ENCODE measurements at places on chromosomes 3 and 15.

DNA sequence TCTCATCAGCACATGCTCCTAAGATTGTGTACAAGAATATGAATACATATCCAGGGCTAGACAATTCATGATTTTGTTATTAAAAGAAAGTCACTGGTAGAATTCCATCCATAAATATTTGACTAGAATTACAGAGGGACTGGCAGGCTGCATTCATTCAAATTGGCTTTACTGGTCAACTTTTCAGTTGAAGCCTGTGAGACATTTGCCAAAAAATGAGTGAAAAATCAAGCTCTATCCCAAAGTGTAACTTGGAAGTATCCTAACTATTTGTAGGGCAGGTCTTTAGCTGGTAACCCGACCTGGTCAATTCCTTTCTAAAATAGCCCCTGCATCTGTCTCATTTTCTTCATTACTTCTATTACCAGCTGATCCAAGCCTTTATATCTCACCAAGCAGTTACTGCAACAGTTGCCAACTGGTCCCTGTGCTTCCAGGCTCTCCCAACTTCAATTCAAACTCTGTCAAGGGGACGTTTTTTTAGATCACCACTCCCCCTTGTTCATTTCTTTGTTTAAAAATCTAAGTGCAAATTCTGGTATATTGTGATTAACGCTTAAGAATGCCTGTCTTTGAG, 173.1 kb upstream of the TBL1XR1 start:
- DNase-seq = no peak

GRCh38 chr3:195102609-195103467, 168.1 kb downstream of the XXYLT1 start:
- DNase-seq = no peak

- peak; percentile 61 for DNase-seq
Measured at GRCh38 chr15:65132878-65133547, 595 bp downstream of the PDCD7 start.

GRCh38 chr15:70763950-70764730, 782 bp upstream of the UACA start:
- no peak for DNase-seq

- DNase-seq = no peak
Measured at GRCh38 chr15:25600751-25601150, 161.9 kb upstream of the UBE3A start.

DNA sequence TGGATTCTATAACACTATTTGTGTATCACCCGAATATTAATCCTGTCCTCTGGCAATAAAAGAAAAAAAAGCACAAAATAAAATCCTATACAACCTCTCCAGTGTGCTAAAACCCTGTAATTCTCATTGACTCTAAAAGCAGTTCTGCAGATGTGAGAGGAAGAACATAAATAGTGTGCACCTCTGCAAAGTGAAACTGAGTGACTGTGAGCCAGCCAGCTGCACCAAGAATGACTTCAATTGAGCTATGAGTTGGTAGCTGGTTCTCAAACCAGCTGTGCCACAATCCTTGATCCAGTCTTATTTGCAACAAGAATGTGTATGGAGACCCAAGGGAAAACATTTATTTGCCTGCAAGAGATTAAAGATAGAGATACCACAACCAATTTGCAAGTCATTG, 31.2 kb upstream of the COL8A1 start:
- no peak for DNase-seq

- DNase-seq = no peak
Measured at GRCh38 chr3:158430448-158430847, 140.5 kb upstream of the MLF1 start.

DNA sequence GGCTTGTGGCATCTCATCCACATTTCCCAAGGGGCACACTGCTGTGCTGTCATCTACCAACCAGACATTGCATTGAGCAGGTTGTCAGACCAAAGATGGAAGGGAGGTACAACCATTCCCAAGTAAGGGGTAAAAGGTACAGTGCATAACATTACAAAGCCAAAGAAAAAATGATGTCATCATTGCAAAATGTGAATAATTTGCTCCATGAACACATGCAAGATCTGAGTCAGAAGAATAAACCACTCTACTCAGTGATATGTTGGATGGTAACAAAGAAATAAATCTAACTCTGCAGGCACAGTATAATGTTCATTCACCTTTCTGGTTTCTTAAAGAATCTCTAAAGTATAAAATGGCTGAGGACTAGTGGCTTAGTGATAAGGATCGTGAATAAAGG, 202.7 kb downstream of the MAGI1 start:
- DNase-seq = no peak

- DNase-seq = no peak
Measured at GRCh38 chr3:14141602-14142341, 16.9 kb downstream of the TMEM43 start.

DNA sequence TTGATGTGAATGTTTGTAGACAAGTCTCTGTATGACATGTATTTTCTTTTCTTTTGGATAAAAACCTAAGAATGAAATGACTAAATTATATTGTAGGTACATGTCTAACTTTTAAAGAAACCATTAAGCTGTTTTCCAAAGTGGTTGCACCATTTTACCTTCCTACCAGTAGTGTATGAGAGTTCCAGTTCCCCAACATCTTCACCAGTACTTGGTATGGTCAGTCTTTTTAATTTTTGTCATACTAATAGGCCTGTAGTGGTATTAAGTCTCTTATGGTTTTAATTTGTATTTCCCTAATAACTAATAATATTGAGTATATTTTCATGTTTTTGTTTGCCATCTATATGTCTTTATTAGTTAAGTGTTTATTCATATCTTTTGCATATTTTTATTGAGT, 244.0 kb upstream of the LRRFIP2 start:
- DNase-seq = no peak

DNA sequence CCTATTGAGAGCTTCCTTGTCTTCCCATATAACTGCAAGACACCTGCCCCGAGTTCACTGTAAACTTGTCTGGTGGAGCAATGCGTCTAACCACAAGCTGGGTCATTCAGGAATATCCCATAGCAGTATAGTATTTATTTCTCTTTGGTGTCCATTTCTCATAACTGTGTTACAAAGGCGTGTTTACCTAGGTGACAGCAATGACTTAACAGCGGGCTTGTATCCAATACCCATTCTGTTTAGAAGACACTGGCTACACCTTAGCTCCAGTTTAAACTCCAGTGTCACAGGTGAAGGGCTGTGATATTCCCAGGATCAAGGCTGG, 24.3 kb downstream of the ATP10A start:
- DNase-seq = no peak

GRCh38 chr15:27683121-27683520, 416.0 kb downstream of the OCA2 start:
- no peak for DNase-seq

DNA sequence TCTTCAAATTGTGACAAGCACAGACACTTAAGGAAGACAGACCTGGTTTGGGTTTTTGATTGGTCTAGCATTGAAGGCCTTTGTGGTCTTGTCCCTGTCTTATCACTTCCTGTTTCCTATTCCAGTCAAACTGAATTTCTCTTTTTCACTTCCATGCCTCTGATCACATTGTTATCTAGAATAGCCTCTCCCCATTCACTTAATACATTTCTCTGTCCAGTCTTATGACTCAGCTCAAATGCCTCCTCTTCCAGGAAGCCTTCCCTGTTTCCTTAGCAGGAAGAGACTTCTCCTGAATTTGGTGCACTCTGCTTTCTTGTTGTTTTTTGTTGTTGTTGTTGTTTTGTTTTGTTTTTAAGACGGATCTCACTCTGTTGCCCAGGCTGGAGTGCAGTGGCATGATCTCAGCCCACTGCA, 45.5 kb downstream of the LIMD1 start:
- no peak for DNase-seq

- no peak for DNase-seq
Measured at GRCh38 chr3:39146083-39146501, 7.3 kb downstream of the CSRNP1 start.

- DNase-seq = no peak
Measured at GRCh38 chr3:126341755-126342150, 15.5 kb downstream of the KLF15 start.

DNA sequence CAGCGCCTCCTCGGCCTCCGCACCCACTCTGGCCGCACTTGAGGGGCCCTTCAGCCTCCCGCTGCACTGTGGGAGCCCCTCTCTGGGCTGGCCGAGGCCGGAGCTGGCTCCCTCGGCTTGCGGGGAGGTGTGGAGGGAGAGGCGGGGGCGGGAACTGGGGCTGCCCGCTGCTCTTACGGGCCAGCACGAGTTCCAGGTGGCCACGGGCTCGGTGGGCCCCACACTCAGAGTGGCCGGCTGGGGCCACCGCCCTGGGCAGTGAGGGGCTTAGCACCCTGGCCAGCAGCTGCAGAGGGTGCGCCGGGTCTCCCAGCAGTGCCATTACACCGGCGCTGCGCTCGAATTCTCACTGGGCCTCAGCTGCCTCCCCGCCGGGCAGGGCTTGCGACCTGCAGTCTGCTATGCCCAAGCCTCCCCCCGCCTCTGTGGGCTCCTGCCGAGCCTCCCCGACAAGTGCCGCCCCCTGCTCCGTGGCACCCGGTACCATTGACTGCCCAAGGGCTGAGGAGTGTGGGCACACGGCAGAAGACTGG, 167.1 kb upstream of the PLSCR5 start:
- no peak for DNase-seq

DNA sequence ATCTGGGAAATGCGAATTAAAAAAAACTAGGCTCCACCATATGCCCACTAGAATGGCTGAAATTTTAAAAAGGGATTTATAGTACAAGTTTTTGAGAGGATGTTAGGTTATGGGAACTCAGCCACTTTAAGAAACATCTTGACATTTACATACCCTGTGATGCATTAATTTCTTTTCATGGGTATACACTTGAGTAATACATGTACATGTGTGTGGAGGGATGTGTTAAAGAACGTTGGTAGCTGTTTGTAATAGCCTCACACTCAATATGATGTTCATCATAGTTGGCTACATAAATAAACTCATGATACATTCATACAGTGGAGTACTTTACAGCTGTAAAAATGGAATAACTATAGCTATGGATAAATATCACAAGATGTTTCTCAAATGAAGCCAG, 40.9 kb downstream of the MEF2A start:
- no peak for DNase-seq

DNA sequence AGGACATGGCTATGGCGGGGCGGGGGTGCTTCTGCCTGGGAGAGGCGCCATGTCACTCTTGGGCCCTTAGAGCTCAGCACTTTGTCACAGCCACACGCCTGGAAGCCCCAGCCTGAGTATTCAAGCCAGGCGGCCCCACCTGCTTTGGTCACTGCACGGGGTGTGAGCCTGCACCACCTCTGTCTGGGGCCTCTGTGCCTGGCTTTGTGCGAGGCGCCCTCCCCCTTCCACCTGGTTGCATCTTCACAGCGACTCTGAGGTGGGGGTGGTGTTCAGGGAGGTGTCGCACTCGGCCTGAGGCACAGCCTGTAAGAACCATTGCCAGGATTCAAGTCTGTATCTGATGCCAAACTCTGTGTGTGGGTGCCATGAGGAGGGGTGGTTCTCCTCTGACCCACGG, 24.1 kb downstream of the ACAD9 start:
- DNase-seq = no peak

DNA sequence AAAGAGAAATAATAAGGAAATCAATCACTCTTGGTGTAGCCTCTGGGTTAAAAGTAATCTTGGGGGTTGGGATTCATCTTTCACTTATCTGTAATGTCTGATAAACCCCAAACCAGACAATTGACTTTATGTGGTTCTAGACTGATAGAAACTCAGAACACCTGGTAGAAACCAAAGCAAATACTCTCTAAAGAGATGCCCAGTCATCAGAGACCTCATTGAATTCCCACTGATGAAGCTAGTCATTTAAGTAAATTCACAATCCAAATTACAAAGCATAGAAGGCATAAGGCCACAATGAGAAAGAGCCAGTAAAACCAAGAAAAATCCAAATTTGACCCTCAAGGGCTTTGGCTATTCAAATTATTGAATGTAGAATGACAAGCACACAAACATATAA, 250.6 kb downstream of the MBNL1 start:
- no peak for DNase-seq

DNA sequence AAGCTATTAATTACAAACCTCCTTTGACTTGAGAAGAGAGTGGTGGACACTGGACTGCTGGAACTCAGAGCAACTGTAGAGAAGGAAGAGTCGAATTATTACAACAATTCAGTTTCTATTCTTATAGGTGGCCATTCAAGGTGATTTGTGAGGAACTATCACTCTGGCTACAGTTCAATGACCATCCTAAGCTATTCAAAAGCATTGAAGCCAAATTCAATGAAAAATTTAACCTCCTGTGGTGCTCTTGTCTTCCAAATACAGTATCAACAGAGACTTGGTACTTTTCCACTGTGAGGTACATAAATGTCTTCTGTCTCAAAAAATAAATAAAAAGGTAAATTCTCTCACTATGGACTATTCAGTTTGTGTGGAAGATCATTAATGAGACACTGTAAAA, 513.3 kb upstream of the SEMA6D start:
- DNase-seq = no peak

DNA sequence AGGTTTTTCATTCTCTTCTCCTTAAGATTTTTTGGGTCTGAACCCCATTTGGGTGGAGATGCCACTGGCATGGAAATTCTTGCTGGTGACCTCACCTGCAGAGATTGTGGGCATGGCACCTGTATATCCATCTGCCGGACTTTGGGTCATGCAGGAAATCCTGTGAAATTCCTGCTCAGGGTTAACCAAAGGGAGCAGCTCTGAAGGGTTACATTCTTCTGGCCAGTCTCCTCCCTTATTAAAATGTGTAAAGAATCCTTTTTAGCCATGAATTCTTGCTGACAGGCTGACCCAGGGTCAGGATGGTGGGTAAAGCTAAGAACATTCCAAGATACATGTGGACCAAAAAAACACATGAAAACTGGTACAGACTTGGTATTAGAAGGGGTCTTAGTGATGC, 27.4 kb downstream of the ARHGEF26 start:
- no peak for DNase-seq

DNA sequence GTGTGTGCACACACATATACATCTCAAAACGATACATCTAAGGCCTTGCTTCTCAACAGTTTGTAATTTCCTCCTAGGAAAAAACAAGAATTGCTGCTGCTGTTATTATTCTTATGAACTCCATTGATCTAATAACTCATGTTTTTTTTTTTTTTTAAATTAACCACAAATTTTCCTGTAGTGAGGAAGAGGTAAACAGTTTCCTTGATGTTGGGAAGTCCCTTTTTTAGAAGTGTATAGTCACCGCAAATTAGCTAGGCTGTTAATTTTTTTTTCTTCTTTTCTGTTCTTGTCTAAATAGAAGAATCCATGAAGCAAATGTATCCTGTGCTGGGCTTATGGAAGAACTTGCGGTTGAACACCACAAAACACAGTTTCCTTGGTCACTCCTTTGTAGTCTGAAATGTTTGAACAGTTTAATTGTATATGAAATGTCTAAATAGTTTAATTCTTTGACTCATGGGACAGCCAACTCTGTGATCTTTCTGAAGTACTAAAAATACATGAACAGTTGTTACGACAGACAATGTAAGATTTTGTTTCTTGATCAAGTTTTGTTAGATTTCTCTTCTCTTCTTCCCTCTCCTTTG, 64.5 kb downstream of the MITF start:
- DNase-seq = no peak

Data from SHP77 (cell line).